ENCODE measurements at places on chromosomes 13 and 19.
A peak's percentile ranks its signal among the peaks of the same experiment; 100 is the strongest.

- DNase-seq: peak; percentile 62
Measured at GRCh38 chr19:4139614-4140236, 13.7 kb upstream of the CREB3L3 start.

DNA sequence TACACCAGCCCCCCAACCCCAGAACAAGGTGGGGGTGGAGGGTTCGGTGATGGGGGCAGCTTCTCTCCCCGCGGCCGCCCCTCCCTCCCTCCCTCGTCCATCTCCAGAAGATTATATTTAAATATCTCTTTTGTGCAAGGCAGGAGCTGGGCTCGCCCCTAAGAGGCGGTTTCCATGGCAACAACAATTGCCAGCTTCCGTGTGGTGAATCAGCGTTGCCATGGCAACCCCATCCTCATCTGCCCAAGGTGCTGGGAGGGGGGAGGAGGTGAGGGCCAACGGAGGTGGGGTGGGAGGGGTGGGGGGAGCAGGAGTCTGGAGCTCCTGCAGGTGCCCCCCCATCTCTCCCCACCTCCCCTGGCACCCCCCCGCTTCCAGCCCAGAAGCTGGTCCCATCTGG, 46.4 kb downstream of the CELF5 start:
- peak; percentile 70 for DNase-seq

DNA sequence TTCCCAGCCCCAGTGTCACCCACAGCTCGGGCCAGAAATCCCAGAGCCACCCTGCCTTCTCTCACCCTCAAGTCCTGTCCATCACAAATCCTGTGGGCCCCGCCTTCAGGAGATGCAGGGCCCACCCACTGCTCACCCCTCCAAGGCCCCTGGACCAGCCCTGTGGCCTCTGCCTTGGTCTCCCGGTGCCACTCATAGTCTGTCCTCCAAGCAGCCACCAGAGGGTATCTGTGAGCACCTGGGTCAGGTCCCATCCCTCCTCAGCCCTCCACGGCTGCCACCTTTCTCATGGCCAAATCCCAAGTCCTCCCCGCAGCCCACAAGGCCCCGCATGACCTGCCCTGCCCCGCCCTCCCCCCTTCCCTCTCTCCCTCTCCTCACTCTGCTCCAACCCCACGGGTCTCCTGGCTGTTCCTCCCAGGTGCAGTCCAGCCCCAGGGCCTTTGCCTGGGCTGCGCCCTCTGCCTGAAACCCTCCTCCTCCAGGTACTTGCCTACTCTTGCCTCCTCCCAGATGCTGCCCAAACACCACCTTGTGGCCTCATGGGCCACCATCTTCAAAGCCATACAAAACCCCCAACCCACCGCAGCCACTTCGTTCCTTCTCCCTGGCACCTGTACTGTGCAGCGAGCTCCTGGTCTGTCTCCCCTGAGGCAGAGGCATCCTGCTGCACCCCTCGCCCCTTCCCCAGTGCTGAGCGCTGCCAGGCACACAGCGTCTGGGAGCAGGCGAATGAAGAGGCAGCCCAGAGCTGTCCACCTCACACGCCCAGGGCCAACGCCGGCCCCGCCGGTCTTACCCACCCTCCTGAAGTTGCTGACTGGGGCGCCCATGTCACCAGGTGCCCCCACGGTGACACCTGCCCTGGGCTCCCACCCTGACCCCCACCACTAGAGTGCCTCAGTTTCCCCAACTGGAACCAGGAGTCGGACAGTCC, 13.2 kb upstream of the UQCR11 start:
- peak; percentile 51 for DNase-seq

DNA sequence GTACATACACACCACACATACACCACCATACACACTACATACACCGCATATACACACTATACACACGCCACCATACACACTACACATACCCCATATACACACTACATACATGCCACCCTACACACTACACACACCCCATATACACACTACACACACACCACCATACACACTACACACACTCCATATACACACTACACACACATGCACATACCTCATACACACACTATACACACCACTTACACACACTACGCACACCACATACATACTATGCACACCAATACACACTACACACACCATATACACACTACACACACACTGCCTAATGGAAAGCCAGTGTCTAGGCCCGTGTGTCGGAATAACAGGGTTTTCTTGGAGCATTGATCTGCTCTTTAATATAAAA, 27.5 kb downstream of the CRYL1 start:
- no peak for DNase-seq

DNA sequence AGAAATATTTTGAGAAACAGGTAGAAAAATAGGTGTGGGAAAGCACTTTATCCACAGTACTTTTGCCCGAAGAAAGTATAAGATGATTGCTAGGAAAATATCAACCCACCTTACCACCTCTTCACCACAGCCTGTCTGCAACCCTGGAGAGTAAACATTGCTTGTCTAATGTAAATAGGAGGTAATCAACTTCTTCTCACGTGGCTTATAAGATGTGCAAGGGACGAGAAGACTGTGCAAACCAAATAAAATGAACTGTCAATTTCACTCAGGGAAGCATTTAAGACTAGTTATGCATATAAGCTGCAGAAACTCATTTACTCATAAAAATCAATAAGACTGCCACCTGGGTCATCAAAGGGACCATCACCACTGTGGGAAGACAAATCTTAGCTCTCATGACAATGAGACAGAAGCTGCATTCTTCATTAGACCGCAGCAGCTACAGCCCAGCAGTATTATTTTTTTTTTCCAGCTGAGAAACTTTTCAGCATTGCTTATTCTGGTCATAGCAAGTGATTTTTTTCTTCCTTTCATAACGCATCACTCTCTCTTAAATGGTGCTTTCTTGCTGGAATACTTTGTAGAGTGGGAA, 807.7 kb upstream of the GPC6 start:
- DNase-seq: no peak

DNA sequence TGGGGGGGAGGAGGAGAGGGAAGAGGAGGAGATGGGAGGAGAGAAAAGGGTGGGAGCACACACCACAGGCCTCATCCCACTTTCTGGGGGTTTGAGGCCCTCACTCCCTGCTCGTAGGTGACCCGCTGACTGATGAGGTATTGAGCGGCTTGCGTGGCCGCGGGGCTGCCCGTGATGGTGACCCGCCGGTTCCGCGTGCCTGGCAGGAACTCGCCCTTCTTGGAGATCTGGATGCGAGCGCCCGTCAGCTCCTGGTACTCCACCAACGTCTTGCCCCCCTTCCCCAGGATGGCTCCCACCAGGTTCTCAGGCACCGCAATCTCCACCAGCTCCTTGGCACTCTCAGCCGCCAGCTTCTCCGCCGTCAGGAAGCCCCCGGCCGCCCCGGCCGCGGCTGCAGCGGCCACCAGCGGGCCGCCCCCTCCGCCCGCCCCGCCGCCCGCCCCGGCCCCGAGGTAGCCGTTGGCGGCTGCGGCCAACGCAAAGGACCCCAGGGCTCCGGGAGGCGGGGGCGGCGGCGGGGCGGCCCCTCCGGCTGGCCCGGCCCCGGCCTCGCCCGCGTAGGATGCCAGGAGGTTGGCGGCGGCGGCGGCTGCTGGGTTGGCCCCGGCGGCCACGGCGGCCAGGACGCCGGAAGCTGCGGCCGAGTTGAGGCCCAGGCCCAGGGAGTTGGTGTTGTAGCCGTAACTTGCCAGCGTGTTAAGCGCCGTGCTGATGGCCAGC, 25.4 kb upstream of the NANOS2 start:
- no peak for DNase-seq

DNA sequence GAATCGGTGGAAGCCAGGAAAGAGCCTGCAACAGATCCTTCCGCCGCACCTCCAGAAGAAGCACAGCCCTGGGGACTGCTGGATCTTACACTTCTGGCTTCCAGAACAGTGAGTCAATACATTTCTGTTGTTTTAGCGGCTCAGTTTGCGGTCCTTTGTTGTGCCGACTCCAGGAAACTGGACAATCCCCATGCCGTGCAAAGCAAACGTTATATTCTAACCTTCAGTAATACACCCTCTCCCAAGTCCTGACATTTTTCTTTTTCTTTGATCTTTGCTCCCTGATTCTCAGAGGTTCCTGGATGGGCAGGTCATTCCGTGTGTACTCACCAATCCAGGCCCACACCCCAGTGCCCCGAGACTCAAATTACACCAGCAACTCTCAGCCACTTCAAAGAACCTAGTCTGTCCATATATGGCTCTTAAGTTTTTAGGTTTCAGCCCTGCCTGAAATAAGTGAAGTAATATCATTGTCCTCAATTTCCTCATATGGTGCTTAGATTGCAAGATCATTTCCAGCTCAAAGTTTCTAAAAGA, 387.1 kb upstream of the SGCG start:
- peak; percentile 25 for DNase-seq

DNA sequence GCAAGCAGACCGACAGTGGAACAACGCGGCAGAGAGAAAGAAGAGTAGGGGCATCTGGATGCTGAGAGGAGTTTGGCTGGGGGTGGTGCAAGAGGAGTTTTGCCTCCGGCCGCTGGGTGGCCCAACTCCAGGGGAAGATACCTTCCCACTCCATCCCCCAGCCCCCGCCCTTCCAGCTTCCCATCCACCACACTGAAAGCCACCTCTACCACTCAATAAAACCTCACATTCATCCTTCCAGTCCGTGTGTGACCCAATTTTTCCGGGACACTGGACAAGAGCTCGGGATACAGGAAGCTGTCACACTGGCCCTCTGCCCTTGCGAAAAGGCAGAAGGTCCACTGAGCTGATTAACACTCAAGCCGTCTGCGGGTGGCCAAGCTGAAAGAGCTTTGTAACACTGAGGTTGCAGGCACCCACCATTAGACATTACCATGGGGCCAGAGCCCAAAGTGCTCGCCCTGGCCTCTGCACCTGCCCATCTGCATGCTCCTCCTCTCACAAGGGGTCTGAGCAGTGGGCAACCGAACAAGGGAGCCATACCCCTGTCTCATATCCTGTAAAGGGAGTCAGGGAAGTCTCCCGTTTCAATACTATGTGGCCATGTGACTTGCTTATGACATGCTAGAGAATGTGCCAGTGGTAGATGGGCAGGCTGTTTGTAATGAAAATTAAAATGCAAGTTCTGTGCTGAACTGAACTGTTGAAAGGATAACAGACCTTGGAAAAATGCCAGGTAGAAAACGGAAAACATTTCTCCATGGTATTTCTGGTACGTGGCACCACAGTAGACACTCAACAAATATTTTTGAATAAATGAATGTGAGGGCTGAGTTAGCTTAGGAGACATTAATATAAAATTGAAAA, 205.1 kb upstream of the STARD13 start:
- DNase-seq: no peak

DNA sequence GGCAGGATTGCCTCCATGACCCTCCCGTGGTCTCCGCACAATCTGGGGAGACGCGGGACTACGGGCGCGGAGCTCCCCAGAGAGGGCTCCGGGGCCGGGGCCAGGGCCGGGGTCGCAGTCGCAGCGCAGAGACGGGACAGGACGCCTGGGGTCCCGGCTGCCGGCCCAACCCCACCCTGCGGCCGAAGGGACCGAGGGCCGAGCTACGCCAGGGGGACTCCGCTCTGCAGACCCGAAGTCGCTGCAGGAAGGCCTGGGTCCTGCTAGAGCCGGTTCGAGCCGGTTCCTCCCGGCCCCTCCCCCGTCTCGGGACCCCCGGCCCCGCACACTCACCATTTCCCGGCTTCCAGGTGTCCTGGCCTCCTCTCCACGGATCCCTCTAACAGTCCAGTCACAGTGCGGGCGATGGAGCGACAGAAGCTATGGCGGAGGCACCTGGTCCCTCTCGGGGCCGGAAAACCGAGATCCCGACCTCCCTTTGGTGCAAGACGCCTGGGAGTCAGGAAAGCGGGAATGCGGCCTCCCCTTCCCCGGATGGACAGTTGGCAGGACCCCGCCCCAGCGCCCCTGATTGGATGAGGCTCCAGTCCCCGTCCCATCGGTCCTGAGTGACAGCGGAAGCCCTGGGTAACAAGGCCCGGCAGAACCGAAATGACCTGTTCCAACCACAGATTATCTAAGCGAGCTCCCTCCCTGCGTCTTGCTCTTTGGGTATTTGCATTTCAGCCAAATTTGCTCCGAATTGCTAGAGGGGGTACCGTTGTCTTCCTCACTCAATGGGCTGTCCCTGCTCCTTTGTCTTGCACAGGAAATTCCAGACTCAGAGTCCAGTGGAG, at the start of gene ZNF625:
ZNF625 (minus strand) TSS at position 512 of the 836 bp plus-strand sequence; CDS start at position 336, 176 bp downstream.
- peak; percentile 84 for DNase-seq

DNA sequence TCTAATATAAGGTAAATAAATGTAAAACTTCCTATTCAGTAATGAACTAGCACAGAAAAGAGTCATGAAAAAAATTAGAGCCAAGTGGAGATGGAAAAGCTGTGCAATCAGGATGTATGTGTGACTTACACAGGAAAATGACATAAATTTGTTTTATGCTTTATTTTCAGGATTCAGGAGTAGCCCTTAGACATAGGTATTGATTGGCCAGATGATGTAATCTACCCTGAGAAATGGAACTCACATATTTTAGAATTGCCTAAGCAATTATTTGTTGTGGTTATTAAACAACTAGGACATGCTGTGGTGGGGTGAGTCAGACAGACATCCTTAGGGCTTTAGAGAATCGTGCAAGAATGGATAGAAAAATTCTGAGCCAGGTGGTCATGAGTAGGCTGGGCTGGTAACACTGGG, 110.6 kb downstream of the PCDH9 start:
- DNase-seq: peak; percentile 35

- DNase-seq: no peak
Measured at GRCh38 chr13:114072421-114072820, 60.0 kb downstream of the RASA3 start.

DNA sequence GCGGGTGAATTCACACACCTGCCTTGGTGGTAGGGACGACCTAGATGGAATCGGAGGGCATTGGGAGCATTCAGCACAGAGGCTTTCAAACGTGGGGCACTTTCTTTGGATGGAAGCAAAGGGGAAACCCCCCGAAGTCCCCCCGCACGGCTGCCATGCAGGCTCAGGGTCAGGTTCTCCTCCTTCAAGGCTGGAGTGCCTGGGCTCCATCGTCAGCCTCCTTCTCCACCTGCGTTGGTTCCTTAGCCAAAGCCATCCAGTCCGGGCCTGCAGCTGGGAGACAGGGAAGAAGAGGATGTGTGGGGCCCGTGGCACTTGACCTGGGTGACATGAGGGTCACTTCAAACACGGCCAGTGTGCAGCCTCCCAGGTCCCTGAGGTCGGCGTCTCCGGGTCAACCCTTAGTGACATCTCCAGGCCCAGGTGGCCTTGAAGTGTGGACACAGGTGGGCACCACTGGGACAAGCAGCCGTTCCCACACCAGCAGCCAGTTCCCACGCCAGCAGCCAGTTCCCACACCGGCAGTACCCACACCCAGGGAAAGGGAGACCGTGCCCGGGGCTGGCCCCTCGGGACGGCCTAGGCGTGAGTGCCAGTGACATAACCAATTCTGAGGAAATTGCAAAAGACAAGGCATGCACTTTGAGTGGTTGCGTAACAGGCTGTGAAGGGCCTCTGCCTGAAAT, 116.0 kb downstream of the SOX1 start:
- no peak for DNase-seq
